Cerebellar nuclear complex (tissue), 1 donor: ENCODE measurements at places on chromosomes 1 and 21.

DNA sequence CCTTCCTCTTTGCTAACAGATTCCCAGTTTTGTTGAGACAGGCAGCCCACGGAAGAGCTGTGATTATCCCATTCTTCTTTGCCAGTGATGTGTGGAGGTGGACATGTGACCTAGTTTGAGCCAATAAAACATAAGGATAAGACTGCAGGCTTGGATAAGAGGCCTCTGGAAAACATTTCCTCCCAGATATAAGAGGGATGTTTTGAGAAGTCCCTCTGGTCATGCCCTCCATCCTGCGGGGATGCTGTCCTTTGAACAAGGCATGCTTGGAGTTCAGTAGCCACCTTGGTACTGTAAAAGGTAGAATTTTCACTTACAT is 155.7 kb downstream of the TM2D1 start:
- DNase-seq: no peak

GRCh38 chr1:175620376-175620775 is 123.0 kb downstream of the TNR start:
- no peak for DNase-seq

DNA sequence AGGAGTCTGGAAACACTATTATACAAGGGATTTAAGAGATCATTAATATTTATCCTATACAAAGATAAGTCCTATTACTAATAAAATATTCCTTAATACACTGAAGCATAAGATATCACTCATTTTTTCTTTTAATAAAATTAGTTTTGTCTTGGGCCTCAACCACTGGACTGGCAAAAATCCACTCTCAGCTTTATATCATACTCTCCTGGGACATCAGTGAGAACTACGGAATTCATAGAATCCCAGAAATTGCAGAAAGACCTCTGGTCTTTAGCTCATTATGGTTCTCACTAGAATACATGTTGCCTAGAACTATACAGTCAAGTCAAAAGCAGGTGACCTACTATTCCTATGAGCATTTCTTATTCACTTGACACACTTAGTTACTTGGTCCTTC is 285.0 kb downstream of the LRRC40 start:
- DNase-seq: no peak

GRCh38 chr1:39082010-39082799 is 56.1 kb downstream of the NDUFS5 start:
- no peak for DNase-seq

DNA sequence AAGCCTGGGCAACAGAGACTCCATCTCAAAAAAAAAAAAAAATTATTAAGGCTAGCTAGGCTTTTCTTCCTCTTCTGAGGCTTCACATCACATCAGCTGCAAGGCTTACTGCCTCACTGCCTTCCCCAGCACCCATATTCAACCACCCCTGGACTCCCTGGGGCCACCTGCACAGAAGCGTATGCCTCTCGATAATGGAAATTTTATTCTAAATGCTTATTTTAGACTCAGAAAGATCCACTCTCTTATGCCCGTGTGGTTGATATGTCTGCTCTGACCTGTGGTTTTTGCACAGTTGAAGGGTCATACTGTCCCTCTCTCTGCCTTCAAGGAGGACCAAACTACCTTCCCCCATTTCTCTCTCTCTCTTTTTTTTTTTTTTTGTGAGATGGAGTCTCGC is 1.5 kb upstream of the FCRLA start:
- no peak for DNase-seq

GRCh38 chr1:112522621-112523020 is 13.9 kb downstream of the WNT2B start:
- no peak for DNase-seq

DNA sequence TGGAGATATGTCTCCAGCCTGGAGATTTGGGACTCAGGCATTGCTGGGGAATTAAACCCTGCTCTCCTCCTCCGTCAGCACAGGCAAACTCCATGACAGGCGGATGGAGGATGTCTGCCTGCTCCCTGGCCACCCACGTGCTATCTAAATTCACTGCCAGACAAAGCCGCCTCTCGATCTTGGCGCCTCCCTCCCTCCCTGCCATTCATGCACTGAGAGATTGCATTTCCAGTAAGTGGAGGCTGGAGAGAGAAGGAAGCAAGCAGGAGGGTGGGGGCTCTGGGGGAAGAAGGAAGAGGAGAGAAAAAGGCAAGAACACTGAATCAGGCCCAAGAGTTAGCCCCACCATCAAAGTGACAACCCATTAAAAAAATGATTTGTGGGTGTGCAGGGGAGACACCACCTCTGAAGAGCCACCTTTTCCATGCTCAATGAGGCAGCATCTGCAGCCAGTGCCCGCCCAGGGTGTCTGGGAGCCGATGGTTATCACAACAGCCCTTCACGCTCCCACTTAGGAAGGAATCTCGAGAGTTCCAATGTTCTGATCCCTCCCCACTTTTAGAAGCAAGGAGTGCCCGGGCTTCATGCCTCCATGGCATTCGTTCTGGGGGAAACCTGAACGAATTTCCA is 183.0 kb downstream of the HIVEP3 start:
- DNase-seq: no peak

DNA sequence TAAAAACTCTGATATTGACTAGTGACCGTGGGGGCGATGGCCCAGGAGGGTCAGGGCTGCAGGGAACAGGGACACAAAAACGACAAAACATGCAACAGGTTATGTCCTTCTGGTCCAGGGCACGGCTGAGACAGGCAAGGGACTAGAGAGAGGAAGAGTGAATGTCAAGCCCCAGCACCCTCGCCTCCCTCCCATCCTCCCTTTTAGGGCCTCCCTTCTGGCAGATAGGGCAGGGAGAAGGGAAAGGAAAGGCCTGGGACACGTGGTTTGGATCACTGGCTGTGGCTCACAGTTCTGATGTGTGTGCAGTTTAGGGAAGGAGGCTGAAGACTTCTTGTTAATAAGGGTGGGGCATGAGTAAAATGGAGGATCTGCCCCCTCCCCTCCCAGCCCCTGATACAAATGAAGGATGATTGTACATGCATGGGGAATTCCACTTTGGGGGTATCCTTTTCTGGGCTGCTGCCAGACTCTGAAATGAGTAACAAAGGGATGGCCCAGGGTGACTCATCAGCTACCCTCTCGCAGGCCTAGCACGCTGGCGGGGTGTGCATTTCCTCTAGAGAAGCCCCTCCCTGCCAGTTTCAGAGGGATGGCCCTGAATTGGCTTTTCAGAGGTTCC is 14.2 kb downstream of the CAPN2 start:
- no peak for DNase-seq
